ENCODE measurements at places on chromosomes 5 and 9.

DNA sequence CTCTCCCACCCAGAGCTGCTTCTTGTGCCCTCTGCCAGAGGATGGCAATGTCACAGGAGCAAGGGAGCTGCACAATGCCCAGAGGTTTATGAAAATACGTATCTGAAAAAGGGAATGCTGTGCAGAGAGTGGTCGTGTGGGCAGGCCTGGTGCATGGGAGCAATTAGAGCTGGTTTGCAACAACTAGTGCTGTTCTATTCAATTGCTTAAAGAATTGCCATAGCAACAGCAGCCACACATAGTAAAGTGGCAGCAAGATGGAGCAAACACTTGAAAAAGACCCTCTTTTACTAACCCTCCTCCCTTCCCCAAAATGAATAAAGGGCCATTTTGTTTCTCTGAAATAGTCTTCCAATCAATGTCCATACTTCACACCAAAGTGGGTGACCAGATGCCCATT lies 166.3 kb downstream of the CRB2 start:
- no peak for DNase-seq

DNA sequence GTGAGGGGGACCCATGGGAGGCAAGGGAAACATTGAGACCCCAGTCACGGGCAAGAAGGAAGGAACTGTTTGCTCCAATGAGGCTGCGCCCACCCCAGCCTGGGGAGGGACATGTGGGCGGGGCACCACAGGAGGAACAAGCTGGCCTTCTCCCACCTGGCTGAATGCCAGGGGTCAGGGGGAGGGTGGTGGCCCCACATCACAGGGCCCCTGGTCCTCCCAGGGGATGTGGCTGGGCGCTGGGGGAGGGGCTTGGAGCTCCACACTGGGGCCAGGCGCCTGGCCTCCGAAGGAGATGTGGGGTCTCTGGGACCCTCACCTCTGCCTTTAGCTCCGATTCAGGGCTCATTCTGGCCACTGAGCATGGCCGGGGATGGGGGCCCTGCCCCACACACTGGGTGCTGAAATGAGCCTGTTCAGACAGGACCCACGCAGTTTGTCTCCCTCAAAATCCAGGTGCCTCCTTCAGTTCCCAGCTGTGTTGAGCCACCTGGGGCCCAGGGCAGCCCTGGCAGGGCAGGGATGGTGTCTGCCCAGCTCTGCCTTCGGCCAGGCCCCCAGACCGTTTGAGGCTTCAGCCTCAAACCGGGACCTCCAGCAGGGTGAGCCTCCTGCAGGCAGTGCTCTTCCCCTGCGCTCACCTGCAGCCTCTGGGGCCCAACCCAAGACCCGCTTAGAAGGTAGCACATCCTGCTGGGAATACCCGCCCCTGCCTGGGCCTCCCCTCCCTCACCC lies 33.2 kb upstream of the NOTCH1 start:
- no peak for DNase-seq

- no peak for DNase-seq
These were observed 46.1 kb upstream of the PPARGC1B start for GRCh38 chr5:149683964-149684363.

DNA sequence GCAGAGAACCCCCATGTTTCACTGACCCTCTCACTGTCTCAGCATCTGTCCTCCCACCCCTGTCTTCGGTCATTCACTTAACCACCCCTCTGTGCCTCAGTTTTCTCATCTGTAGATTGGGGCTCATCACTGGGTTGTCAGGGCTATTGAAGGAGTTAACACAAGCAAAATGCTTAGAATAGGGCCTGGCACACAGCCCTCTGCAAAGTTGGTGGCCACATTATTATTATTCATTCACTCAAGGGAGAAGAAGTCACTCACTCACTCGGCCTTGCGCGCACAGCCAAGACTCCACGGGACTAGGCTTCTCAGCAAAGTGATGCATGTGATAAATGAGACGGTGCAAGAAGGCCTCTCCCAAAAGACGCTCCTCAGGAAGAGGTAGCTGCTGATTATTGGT lies 8.0 kb downstream of the PDGFRB start:
- no peak for DNase-seq

GRCh38 chr5:127561254-127561653 lies 43.8 kb downstream of the PRRC1 start:
- no peak for DNase-seq

DNA sequence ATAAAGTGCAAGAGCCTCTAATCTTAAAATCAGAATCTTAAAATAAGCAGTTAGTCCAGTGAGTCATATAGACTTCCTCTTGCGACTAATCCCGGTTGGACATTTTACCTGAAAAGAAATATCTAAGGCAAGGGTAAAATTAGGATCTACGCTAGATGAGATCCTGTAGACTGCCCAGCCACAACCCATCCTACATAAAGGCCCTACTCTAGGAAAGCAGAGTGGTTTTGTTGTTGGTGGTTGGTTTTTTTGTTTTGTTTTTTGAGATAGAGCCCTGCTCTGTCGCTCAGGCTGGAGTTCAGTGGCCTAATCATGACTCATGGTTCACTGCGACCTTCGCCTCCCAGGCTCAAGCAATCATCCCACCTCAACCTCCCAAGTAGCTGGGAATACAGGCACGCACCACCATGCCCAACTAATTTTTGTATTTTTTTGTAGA lies 6.9 kb downstream of the TSC1 start:
- DNase-seq: no peak

DNA sequence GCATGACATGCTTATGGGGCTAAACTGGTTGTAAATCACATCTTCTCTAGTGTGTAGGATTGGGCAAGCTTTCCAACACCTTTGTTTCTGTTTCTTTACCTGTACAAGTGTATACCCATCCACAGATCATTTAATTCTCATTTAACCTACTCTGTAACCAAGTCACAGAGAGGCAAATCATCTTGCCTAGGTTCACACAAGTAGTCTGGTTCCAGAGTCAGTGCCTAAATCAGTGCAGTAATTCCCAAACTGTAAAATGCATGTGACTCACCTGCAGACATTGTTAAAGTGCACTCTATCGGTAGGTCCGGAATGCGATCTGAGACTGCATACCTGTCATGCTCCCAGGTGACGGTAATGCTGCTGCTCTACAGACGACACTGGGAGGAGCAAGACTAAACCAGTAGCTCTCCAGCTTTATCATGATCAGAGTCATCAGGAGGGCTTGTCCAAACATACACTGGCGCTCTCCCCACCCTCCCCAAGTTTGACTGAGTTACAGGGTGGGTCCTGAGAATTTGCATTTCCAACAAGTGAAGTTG lies 107.9 kb upstream of the FREM1 start:
- DNase-seq: no peak

GRCh38 chr9:97673922-97674321 lies 23.2 kb downstream of the XPA start:
- DNase-seq: no peak

- no peak for DNase-seq
These were observed 59.8 kb upstream of the C5orf63 start for GRCh38 chr5:127133071-127133470.

DNA sequence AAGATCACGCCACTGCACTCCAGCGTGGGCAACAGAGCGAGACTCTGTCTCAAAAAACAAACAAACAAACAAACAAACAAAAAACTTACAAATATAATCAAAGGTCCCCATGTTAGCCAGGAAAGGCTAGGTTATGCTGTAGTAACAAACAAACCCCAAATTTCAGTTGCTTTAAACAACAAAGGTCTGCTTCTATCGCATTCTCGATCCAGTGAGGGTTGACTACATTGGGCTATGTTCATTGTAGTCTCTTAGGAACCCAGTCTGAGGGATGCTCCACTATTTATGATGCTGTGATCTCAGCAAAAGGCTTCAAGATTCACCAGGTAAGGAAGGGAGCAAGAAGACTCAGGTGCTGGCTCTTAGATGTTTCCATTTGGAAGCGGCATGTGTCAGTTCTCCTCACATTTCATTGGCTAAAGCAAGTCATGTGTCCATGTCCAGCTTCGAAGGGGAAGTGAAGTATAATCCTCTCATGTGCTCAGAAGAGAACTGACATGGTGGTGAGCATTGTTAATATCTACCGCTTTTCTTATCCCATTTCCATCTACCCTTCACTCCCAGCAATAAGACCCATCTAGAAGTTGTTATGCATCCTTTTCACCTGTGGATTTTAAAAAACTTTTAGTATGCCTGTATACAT lies 26.5 kb upstream of the NEK6 start:
- no peak for DNase-seq

DNA sequence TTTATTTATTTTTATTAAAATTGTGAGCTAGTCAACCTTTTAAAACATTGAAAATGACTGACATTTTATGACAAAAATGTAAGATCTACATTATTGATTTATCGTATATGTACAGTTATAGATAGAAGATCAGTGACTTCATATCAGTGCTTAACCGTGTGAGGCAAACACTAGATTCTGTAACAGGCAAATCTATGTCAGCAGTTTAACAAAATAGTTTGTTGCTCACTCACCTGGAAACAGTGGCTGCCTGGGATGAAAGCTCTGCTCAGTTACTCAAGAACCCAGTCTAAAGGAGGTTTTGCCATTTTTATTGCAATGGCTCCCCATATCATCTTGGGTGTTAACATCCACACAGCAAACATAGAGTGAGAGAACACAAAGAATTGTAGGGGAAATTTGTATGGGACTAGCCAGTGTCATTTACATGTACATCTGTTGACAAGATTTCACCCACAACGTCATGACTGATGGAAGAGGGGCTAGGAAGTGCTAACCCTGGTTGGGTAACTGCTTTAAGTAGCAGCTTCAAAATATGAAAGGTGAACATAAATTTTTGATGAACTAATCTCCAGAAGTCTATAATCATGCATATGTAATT lies 49.0 kb downstream of the SGCD start:
- no peak for DNase-seq

DNA sequence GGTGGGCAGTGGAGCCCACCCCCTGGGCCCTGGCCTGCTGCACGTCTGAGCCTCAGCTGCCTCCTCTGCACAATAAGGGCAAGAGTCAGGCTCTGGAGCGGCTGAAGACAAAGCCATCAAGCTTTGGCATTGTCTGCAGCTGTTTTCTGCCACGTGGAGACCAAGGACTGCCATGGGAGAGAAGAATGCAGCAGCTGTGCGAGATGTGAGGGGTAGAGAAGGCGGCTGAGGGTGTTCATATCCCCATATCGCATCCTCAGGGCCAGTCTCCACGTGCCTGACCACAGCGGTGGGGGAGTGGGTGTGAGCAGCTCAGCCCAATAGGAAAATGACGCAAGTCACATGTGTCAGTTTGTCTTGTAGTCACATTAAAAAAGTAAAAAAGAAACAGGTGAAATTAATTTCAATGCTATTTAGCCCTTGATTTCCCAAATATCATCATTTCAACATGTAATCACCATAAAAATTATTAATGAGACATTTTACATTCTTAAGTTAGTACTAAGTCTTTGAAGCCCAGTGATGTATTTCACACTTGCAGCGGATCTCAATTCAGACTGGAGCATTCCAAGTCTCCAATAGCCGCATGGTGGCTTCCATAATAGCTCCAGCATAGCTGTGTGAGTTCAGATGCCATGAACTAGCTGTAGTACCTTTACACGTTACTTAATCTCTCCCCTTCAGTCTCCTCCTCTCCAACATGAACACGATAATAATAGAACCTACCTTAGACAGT lies 6.6 kb downstream of the C1QTNF2 start:
- no peak for DNase-seq

GRCh38 chr9:4424891-4425290 lies 65.4 kb upstream of the SLC1A1 start:
- DNase-seq: no peak

DNA sequence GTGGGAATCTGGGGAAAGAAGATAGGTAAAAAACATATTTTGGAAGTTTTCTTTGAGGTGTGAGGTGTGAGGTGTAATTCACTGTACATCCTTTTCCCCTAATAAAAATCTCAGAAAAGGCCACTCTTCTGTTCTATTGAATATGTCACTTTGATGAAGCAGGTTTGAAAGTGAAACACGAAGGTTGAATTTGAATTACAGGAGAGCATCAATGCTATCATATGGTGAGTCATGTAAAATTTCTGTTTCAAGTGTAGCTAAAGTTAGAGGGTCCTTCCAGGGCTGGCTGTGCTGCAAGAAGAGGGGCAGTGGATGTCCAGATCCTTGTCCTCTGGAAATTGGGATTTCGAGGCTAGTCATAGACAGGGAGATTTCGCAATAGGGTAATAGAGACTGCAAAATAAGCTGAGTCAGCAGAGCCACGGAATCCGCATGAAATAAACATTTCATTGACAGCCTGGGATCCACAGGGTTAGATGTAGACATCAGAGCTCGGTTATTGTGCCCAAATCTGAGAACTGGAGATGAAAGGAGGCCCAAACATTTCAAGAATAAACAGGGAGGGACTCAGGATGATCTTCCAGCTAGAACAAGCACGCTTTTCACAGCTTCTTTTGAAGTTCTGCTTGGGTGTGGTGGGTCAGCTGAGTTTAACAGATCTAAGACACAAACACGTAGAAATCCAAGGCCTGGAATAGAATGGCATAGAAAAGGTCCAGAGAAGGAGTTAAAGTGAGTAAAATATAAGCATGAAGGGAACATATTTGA lies 194.4 kb upstream of the CDKN2B start:
- no peak for DNase-seq

- DNase-seq: no peak
These were observed 11.5 kb downstream of the SNX30 start for GRCh38 chr9:112761912-112762655.

GRCh38 chr5:42121401-42121800 lies 196.3 kb downstream of the FBXO4 start:
- no peak for DNase-seq

- DNase-seq: no peak
These were observed 19.6 kb upstream of the RNF20 start for GRCh38 chr9:101514071-101514470.

- no peak for DNase-seq
These were observed 107.3 kb upstream of the APC start for GRCh38 chr5:112630246-112631009.

DNA sequence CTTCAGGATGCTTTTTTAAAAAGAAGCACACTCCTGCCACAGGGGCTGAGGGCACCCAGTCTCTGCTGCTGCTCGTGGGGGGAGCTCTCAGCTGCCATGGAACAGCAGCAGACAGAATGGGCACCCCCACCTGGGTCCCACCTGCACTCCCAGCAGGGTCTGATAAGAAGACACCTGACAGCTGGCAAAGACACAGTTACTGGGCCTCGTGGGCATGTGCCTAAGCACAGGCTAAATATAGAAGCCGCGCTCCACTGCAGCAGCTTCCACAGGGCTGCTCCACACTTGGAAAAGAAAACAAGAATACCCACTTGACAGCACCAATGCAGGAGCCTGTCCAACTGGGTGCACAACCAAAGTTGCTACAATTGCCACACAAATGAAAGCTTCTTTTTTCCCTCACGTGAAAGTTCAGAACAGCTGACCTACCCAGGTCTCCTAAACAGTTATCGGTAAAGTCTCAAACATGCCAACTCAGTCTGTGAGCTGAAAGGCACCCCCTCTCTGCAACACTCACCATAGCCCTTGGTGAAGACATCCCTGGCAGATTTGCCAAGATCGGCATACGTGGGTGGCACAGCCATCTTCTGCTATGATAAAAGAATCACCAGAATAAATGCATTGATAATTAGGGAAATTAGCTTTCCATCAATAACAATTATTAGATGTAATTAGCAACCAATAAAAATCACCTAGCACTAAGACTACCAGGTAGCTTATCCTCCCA lies 12.2 kb downstream of the VDAC1 start:
- DNase-seq: no peak

GRCh38 chr9:131214286-131214856 lies 61.9 kb downstream of the FAM78A start:
- DNase-seq: no peak

Measured in T-helper 1 cell (primary cell).